ENCODE measurements at places on chromosomes 5 and 9. TPM values are rescaled to one million over a fixed set of nuclear protein-coding genes. Genes with fewer than 3 reads are reported as not detected.

GRCh38 chr5:41891066-41891707 lies 13.0 kb upstream of the RIMOC1 start:
- DNase-seq: no peak

DNA sequence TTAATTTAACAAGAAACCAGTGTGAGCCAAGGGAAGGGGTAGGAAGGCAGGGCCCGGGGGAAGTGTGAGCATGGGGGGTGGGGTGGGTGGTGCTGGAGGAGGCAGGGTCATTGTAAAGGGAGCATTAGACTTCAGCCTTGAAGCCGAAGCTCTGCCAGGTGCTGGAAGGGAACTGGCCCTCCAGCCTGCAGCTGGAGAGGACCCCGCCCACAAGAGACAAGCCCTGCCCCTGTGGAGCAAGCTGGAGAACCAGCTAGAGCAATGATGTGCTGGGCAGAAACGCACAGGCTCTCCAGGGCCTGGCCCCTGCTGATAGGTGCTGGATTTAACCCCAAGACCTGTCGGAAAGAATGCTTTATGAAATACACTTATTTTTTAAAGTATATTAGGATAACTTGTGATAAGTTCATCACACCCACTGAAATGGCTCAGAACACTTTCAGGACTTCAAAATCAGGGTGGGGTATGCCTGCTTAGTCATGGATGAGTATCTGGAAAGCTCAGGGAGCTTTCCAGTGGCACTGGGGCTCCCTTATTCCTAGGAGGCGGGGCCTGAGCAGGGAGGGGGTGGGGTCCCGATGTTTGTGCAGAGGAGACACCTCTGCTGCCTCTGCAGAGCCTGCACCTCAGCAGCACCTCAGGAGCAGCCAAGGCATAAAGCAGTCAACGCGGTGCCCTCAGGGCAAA lies 27.1 kb downstream of the UBE2QL1 start:
- no peak for DNase-seq

Gene TRIM7
- total RNA-seq: 0.88 TPM

- DNase-seq: no peak
These were observed 66.5 kb upstream of the SPIN1 start for GRCh38 chr9:88321764-88322163.

DNA sequence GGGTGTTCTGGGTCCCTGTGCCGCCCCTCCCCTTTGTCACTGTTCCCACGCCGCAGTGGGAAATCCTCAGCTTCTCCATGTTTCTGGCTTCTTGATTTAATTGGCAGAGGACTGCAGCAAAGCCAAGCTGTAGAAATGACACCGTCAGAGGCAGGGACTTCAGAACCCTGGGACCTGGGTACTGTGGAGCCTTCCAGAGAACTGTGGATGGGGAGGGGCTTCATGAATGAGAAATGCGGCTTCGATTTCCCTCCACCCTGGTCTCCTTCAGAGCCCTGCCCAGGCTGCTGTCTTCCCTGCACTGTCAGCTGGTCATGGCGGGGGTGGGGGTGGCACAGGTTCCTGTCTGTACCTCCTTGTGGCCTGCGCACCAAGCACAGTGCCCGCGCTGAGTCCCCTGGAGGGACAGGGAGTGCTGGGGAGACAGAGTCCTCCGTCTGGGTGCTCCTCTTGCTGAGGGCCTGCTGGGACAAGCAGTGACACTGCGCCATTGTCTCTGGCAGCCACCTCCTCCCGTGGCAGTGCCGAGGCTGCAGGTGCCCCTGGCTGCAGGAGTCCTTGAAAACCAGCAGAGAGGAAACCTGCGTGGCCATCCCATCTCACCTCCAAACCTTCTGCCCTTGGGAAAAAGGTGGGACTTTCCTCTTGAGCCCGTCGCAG lies 47.2 kb downstream of the COL5A1 start:
- DNase-seq: no peak

DNA sequence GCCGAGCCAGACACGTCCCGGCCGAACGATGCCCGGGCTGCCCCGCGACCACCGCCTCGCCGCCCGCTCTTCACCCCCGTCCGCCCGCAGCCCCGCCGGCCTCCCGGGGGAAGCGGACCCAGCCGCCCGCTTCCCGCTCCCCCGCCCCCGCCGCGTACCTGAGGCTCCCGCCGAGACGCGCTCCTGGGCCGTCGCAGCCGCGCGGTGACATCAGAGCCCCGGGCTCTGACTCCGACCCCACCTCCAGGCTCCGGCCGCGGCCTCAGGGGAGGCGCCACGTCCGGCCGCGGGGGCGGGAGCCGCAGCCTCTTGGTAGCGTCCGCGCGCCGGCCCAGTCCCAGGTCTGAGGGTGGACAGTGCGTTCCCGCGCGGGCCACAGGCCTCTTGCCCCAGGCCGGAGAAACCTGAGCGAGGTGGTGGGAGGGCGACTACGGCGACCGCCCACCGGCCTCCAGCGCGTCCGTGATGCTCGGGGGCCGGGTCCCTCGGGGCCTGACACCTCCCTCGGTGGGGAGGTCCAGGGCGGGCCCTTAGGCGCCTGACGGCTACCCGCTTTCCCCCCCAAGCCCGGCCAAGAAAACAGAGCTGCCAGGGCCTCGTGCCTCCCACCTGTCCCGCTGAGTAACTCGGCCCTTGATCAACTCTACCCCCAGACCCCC lies at the start of gene SHROOM1:
TSS of gene SHROOM1 (minus strand) at position 212 of the 659 bp plus-strand sequence. CDS start 4,507 bp downstream, outside the sequence.
- DNase-seq: peak; percentile 88

- DNase-seq: no peak
These were observed 77.4 kb downstream of the SEC61B start for GRCh38 chr9:99299211-99300102.

Gene GLRA1
- not detected for total RNA-seq

DNA sequence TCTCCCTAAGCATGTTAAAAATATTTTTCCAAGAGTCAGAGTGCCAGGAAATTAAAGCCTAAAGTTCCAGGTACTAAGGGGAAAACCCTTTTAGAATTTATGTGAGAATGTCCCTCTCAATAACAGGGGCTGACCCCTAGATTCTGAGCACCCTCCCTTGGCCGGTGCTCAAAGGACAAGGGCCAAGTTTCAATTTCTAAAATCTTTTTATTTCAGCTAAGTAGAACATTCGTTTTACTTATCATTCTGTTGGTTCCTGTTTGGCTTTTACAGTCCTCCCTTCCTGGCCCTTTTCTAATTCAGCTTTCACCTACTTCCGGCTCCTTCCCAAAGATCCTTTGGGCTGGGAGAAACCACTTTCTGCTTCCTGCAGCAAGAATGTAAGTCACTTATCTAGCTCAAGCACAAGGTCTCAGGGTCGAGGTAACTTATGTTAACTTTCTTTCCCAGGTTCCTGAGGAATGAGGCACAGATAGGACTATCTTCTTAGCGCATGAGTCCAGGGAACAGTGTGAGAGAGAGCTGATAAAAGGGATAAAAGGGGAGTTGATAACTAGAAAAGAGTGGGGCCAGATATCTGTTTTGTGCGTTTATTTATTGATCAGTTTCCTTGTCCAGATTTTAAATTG lies 34.6 kb upstream of the F2RL2 start:
- DNase-seq: no peak

GRCh38 chr5:89003563-89004036 lies 120.6 kb upstream of the MEF2C start:
- DNase-seq: no peak

All from Peyer's patch (tissue), 4 donors.